ENCODE measurements at places on chromosomes 1 and 21.
A peak's percentile ranks its signal among the peaks of the same experiment; 100 is the strongest.

DNA sequence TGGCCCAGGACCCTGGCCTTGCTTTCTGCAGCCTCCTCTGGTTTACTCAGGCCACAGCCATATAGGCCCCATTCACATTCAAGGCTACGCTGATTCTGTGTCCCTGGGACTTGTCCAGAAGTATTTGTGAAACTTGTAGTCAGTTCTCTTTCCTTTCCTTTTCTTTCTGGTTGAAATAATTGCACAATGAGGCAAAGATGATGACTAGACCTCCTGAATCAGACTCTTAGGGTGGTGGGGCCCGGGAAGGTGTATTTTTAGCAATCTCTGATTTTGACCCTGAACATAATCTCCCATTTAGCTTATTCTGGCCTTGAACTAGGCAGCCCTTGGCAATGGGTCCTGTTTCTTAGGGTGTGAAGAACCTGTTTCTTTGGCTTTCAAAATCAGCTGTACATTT is 39.9 kb downstream of the STUM start:
- no peak for DNase-seq

DNA sequence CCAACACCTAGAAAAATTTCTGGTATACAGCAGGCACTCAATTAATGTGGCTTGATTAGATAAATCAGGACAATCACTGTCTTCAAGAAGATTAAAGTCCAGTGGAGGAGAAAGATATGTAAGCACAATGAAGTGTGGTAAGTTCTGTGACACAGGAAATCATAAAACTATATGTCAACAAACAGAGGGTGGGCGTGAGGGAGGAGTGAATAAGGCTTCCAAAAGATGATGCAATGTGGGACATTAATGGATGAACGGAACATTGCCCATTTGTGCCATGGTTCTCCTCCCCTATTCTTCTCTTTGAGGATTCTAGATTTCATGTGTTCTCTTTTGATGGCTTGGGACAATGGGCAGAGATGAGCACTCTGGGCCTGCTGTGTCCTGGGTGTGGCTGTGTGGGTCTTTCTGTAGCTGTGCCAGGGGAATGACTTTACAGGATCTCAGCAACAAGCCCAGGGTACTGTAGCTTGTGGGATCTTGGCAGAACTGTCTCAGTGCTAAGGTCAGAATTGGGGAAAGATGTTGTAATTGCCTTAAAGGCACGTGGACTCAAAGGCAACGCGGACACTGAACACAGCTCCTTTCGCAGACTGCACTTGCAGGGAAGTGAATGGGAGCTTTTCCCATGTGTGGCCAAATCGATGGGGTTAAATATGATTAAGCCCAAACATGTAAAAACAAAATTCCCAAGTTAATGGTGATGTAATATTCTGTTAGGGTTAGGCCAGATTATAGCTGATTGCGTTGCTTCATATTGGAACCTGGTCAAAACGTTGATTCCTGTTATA is 366.9 kb downstream of the TGFB2 start:
- DNase-seq: peak; percentile 32

DNA sequence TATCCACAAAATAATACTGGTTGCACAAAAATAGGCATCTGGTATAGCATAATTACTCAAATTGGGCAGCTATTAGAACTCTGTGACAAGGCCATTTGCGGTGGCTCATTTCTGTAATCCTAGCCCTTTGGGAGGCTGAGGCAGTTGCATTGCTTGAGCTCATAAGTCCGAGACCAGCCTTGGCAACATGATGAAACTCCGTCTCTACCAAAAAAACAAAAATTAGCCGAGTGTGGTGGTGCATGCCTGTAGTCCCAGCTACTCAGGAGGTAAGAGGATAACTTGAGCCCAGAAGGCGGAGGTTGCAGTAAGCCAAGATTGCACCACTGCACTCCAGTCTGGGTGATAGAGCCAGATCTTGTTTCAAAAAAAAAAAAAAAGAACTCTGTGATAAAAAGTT is 36.7 kb downstream of the PLPP3 start:
- DNase-seq: no peak

DNA sequence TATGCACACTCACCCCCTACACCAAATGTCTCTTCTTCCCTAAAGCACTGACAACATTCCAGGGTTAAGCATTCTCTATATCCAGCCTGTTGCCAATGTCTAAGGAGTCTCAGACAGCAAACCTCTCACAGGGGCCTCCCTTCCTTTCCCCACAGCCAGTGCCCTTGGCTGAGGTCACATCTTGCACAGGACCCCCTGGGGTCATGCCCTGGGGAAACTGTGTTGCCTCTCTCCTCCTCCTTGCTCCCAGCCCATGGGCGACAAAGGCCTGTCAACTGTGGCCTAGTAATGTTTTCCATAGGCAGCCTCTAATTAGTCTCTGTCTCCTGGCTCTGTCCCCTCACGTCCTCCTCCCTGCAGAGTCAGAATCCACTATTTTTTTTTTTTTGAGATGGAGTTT is 54.6 kb downstream of the NENF start:
- no peak for DNase-seq

GRCh38 chr1:183281039-183281438 is 95.0 kb downstream of the LAMC2 start:
- peak; percentile 49 for DNase-seq

- no peak for DNase-seq
Observed at GRCh38 chr1:112704391-112704933, 2.5 kb downstream of the RHOC start.

- no peak for DNase-seq
Observed at GRCh38 chr1:55592122-55592521, 377.0 kb upstream of the USP24 start.

DNA sequence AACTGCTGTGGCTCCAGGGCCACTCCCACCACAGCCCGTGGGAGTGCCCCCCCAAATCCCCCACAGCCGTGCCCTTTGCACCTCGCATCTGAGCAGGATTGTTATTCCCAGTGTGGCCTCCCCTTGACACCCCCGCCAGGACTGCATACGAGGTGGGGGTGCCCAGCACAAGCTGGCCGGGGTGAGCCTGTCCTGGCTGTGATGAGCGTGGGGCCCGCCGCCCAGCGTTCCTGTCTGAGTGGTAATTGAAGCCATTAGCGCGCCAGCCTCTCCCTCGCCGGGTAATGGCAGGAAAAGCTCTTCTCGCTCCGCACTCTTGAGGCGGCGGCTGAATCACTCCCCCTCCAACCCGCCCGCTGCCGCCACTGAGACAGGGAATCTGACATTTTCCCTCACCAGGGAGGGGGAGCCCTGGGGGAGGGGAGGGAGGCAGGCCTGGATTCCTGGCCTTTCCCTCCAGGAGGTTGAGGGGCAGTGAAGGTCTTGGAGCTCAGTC is 27.7 kb downstream of the PTPRF start:
- peak; percentile 42 for DNase-seq

DNA sequence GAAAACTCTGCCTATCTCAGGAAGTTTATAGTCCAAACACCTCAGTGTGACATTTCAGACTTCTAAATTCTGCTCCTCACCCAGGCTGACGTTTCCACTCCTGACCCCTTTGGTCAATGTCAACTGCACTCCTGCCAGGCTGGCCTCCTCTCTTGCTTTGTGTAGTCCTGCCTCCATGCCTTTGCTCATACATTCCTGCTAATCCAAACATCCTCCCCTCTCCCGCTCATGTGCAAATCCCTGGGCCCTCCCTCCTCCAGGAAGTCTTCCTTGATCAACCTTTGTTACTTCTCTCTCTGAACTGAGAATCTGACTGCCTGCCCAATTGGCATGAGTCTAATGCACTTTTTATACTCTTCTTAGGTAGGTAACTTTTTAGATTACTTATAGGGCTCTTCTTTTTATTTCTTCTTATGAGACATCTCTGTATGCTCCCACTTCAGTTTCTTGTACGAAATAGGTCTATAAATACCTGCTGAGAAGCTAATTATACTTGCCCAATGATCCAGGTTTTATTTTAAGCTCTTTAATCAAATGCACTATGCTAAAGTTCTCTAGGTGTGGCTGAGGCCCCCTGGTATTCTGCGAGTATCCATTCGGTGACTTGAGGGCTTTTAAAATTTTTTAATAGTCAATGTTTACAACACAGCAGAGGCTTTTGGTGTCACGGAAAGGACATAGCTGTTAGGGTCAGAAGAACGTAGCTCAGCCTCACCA is 128.1 kb downstream of the PLXNA2 start:
- DNase-seq: no peak

- DNase-seq: peak; percentile 5
Observed at GRCh38 chr1:212816567-212817278, 25.0 kb downstream of the TATDN3 start.

- no peak for DNase-seq
Observed at GRCh38 chr1:42198251-42198650, 33.7 kb upstream of the GUCA2A start.

DNA sequence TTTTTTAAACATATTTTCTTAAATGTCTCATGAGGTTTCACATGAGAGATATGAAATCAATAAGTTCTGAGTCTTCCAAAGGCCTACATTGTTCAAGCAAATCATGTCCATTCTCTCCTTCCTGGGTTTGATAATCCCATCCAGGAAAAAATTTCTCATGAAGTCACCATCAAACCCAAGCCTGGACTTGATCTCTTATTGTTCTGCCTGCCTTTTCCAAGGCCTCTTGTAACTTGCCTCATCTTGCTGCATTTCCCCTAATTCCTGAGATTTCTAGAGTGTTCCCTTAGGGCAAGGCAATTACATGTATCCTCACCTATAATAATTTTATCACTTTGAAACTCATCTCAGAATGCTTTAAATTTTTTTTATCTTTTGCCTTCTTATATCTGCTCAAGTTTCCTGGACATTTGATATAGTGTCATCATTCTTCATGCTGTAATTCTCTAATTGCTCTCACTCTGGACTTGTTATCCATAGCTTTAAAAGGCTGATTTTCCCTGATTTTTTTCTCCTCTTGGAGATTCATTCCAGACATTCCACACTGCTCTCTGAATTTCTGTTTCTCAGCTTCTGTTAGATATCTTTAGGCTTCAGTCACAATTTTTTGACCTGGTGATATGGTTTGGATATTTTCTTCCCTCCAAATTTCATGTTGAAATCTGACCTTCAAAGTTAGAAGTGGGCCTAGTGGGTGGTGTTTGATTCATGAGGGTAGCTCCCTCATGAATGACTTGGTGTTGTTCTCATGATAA is 126.4 kb downstream of the LRRC7 start:
- DNase-seq: no peak

DNA sequence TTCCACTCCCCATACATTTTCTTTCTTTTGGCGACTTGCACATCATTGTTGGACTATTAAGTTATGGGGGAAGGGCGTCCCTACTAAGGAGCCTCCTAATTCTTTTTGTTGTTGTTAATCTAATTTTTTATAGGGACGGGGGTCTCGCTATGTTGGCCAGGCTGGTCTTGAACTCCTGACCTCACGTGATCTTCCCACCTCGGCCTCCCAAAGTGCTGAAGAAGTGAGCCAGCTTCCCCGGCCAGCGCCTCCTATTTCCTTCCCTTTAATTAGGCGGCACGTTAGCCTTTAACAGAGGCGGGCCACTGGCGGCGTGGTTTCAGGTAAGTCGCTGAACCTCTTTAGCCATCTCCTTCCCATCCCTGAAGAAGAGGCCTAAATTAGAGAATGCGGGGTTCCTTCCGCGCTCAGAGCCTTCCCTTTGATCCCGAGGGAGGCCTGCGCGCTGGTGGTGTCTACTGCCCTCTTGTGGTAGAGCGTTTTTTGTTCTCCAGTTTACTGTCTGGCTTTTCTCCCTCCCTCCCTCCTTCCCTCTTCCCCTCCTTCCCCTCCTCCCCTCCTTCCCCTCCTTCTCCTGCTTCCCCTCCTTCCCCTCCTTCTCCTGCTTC is 38.1 kb downstream of the TNFRSF9 start:
- DNase-seq: peak; percentile 70

DNA sequence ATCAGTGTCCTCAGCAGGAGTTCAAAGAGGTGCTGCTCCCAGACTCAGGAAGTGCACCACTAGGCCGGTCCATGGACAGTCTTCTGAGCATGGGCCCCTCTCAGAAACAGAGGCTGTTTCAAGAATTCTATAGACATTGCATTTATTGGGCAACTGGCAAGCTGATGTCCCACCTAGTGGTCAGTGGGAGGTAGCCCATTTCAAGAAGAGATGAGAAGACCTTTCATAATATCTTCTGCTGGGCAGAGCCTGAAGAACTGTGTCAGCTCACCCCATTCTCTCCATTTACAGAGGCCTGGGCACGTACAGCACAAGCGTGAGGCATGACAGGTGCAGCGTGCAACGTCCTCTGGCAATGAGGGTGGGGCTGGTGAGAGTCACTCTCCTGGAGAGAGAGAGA is 216.0 kb downstream of the DYRK1A start:
- DNase-seq: peak; percentile 77

DNA sequence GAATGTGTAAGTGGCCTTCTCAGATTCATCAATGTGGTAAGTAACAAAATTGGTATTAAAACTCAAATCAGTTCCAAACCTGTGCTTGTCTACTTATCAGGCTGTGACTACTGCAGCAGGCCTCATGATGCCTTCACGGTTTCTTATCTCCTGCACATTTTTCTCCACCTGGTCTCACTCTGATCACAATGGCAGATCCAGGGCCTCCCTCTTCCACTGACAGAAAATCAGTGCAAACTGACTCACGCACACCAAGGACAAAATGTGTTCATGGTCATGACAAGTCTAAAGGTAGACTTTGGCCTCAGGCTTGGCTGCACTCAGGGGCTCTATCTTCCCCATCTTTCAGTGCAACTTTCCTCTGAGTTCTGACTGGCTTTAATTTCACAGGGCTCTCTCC is 56.7 kb upstream of the ATP1A1 start:
- DNase-seq: no peak

GRCh38 chr1:59146651-59147358 is 150.1 kb upstream of the FGGY start:
- DNase-seq: peak; percentile 28

- no peak for DNase-seq
Observed at GRCh38 chr21:45550522-45551210, 8.4 kb upstream of the SLC19A1 start.

DNA sequence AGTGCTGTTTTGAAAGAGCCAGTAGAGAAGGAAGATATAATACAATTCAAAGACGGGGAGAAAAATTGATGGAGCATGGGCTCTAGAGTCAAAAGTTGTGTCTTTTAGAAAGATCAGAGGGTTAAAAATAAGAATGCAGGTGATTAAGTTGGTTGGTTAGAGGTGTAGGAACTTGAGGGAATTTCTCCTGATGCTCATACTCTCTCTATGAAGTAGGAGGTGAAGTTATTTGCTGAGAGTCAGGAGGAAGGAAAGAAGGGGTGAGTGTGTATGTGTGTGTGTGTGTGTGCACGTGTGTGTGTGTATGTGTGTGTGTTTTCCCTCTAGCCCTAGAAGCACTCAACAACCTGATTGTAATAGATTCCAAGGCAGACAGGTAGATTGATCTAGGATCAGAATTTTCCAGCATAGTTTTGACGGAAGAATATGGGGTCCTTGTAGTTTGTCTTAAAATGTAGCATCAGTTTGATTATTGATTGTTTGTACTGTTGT is 88.3 kb upstream of the MACF1 start:
- DNase-seq: no peak

GRCh38 chr1:197683895-197684553 is 91.3 kb downstream of the DENND1B start:
- no peak for DNase-seq

- DNase-seq: peak; percentile 6
Observed at GRCh38 chr1:247110627-247111258, 6.6 kb upstream of the ZNF669 start.

- DNase-seq: no peak
Observed at GRCh38 chr21:46268371-46268770, 17.0 kb downstream of the MCM3AP start.
